ENCODE measurements at places on chromosomes 13 and 19.

DNA sequence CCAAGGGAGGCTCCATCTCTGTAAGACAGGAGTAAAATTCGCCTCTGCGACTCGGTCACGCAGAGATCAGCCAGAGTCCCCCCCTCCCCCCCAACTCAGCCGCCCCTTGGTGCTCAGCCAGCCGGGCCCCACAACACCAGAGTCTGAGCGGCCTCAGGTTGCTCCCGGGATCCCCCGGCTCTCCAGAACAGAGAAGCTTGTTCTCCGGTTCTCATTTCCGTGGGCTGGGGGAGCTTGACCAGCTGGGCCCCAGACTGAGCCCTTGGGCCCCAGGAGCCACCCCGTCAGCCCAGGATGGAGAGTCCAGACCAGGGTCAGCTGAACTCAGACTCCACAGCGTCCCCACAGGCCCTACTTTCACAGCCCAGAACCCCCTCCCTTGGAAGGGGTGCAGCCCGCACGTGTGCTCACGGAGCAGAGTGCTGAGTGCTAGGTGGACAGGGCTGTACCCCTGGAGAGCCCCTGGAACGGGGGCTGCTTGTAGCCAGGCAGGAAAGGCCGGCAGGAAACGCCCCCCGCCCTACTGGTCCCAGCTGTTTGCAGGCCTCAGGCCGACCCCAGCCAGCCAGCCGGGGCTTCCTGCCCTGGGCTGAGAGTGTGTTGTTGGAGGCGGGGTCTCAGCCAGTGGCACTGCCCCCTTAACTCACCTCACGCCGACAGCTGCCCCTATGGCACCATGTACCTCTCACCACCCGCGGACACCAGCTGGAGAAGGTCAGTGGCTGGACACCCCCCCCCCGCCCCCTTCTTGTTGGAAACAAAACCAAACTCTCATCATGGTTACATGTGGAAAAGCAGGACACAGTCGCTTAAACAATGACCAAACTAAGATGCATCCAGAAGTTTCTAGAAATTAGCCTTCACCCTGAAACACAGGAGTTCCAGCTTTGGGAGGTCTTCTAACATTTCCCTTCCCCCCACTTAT, 44.4 kb downstream of the COMP start:
- no peak for DNase-seq

DNA sequence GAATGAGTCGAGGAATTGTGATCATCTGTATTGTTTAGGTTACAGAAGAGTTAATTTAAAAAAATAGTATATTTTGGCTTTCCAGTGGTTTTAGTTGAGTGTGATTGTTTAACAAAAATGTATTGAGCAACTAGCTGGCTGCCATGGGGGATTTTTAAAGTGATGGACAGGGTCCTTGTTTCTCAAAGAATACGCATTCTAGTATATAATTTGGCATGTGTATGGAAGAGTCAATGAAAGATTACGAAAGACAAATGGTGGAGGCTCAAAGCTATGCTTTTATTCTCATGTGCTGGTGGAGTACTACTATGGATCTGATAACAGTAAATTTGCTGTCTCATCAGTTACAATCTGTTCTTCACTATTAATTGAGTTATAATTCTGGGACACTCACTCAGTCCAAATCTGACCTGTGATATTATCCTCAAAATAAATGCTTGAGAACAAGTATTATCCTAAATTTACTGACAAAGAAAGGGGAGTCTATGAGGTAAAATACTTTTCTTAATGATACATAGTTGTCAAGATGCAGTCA, 240.0 kb downstream of the GPC6 start:
- no peak for DNase-seq

- DNase-seq, result no peak
These were observed 13.2 kb downstream of the AP3D1 start for GRCh38 chr19:2138061-2138728.

DNA sequence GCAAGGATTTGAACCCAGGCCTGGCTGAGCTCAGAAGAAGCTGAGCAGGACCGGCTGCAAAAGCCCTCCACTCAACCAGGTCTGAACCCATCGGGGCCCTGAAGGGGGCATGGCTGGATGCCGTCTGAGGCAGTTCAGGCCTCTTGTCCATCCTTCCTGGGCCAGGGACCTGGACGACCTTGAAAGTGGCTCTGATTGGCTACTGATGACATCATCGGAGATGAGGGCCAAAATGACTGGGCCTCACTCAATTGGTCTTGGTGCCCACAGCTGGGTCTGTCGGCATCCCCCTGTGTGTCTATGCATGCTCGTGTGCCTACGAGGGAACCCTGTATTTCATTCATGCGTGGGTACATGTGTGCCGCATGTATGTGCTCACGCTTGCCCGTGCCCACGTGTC, 71.8 kb downstream of the PTPRS start:
- no peak for DNase-seq

DNA sequence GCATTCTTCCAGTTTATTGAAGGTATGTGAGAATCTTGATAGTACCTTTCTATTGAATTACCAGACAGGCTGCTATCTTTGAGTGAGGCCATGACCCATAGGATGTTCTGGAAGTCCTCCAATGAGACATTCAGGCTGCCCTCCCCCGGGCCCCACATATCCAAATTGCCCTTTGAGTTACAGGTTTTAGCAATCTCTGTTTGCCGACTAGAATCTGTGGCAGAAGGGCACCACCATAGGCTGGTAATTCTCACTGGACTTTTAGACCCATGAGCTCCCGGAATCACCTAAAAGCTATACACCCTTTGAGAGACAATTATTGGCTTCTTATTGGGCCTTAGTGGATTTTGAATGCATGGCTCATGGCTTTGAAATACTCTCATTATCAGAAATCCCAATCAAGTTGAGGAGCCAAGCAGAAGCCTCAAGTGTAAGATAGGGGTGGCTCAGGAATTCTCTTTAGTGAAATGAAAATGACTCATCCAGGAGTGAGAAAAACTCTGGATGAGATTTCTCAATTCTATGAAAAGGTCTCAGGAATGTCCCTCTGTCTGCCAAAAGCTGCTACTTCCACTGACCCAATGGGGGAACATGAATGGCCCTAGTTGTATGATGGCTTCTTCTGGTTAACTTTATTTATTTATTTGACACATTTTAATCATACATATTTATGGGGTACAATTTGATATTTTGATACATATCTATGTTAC, 172.1 kb upstream of the CSNK1A1L start:
- DNase-seq, result no peak

GRCh38 chr13:91907398-91907797, 509.0 kb downstream of the GPC5 start:
- DNase-seq, result no peak

DNA sequence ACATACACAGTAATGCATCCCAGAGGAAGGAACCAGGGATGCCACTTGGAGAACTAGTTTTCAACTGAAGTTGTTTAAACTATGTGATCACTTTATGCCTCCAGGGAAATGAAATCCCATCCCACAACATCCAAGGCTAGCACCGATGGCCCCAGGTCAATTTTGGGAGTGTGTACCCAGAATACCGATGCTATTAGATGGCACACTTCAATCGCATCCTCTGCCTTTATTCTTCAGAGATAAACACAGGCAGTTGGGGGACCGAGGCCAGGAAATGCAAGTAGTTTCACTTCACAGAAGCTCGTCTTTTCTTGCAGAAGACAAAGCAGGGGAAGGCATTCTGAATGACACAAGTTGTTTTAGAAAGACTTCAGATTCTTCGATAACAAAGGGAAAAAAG, 13.8 kb downstream of the STK24 start:
- no peak for DNase-seq

DNA sequence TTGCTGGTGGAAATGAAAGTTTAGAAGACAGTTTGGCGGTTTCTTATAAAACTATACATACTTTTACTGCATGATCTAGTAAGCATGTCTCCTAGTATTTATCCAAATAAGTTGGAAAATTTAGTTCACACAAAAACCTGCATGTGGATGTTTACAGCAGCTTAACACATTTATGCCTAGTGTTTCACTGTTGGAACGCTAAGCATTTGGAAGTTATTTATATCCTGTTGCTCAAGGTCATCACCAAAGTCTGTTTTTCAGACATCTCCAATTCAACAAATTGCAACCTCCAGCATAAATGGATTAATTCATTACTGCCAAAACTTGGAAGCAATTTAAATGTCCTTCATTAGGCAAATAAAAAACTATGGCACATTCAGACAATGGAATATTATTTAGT, 461.8 kb downstream of the SUCLA2 start:
- DNase-seq, result no peak

Data from stimulated activated CD4-positive, alpha-beta T cell treated with anti-CD3 and anti-CD28 coated beads, Interleukin-12 subunit alpha, Interleukin-12 subunit beta, amount 100 ng/mL, for 48 hours (primary cell).